ENCODE measurements at places on chromosomes 12 and 14.

- DNase-seq: no peak
Observed at GRCh38 chr12:89789862-89790261, 81.2 kb upstream of the ATP2B1 start.

DNA sequence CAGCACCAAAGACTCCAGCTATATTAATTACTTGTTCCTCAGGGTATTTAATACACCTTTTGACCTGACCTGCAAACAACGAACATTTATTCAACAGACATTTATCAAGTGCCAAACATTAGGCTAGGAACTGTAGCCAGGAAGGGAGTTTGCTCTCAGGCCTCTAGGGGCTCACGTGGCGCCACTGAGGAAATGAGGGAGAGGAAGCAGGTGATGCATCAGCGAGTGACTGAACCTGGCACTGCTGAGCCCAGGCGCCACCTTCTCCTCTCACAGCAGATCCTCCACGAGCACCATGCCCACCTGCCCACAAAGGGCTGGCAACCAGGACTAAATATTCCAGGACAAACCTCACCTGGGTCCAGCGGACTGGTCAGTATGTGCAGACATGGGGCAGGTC, 50.2 kb downstream of the SETD3 start:
- no peak for DNase-seq

DNA sequence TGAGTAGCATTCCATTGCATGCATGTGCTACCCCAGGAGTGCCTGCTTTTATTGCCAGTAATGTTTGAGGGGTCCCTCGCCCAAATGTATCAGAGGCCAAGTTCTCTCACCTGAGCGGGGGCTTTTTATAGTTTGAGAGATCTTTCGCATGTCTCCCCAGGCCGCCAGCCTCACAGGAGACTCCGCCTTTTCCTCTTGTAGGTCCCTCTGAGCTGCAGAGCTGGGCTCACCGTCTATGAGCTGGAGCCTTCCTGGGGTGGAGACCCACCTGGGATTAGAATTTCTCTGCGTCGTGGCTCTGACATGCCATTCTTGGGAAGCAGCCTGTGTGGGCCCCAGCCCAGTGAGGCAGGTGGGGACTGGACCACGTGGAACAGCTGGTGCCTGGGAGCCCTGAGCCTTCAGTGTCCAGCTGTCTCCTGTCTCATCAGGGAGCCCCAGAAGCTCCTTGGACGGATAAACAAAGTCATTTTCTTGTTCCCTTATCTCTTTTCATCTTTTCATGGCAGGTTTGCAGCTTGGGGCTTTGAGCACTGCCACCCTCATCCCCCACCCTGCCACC, 261.7 kb upstream of the CRY1 start:
- DNase-seq: no peak

DNA sequence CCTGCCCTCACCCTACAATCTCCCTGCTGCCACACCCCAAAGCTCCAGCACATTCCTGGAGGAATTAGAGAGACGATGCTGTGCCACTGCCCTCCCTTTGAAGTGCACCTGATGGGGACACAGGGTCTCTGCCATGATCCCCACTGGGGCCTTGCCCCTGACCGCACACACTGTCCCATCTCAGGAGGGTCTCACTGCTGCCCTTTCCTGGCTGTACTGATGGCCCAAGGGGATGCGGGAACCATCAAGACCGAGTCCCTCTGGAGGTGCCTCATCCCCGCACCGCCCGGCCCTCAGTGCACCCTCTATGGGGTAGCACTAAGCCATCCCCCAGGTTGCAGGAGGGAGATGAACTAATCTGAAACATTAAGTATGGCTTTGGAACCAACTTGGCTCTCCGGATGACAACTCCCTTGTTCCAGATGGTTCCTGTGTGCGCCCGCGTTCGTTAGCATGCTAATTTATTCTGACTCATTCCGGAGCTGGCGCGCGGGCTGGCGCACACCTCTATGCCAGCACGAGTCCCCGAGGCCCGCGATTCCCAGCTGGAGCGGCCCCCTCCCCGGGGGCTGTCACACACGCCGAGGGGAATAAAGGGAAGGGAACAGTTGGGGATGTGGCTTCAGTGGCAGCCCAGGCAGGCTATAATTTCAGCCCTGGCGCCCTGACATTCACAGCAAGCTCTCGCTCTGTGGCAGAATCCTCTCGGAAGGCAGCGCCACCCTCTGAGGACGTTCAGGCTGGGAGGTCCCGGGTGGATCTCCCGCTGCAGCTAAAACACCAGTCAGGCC, 34.2 kb upstream of the C14orf180 start:
- no peak for DNase-seq

GRCh38 chr14:91372671-91373495, 44.7 kb downstream of the CCDC88C start:
- no peak for DNase-seq

- no peak for DNase-seq
Observed at GRCh38 chr14:64632056-64632455, 72.2 kb upstream of the PLEKHG3 start.

DNA sequence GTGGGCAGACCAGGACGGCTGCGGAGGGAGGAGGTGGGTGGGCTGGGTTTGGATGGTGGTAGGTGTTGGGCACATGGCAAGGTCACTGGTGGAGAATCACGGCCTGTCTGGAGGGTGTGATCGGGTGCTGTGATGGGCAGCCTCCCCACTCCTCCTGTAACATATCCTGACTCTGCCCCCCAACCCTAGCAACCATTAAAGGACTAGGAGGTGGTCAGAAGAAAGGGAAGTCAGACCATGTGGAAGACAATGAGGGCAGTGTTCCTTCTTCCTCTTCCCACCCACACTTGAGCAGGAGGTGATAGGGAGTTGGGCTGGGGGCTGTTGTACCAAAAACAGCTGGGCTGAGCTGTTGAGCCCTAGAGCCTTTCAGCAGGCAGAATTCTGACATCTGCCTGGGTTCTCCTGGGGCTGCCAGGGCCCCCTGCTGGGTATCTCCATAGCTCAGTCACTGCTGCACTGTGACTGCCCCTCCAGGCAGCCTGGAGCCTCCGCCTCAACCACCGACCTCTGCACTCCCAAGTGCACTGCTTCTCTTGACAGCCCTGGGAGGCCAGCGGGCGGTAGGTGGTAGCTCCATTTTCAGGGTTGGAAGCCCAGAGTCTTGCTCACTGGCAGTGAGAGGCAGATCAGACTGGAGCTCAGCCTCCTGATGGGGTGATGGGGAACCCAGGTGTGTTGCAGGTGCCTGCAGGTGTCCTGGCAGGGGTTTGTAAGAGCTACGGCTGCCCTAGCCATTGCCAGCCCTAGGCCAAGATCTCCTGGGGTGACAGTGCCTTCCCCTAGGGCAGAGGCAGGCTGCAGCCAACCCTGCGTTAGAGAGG, 15.4 kb downstream of the VASH1 start:
- no peak for DNase-seq

- no peak for DNase-seq
Observed at GRCh38 chr14:99426265-99426664, 54.4 kb downstream of the SETD3 start.

DNA sequence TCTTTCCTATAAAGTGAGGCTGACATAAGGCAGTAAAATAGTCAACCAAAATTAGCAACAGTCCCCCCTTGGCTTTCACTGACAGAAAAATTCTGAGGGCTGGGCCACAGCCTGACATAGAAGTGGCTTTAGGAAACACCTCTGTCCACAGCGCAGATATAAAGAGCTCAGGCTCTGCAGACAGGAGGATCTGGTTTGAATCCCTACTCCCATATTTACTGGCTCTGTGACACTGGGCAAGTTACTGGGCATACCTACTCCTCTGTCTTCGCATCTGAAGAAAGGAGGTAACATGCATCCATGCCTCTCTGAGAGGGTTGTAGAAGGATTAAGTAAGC, 95.3 kb downstream of the STXBP6 start:
- DNase-seq: no peak

- no peak for DNase-seq
Observed at GRCh38 chr14:27236601-27237000, 638.8 kb upstream of the NOVA1 start.

GRCh38 chr12:8871068-8871467, 43.2 kb upstream of the PHC1 start:
- DNase-seq: no peak

- no peak for DNase-seq
Observed at GRCh38 chr12:50419112-50419909, 18.6 kb downstream of the LARP4 start.

DNA sequence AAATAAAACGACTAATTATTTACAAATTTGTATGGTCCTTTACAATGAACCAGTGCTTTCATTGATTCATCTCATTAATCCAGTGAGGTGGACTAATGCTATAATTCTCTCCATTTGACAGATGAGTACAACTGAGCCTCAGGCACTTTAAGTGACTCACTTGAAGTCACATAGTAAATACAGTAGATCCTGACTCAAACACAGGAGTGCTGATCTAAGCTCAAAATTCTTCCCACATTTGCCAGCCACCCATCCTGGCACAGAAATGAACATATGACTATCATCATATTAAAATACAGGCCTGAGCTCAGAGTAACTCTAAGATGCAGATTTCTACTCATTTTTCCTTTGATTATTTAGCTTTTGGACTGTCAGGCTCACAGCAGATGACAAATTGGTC, 30.6 kb downstream of the SLC16A7 start:
- DNase-seq: no peak

- DNase-seq: peak; percentile 54
Observed at GRCh38 chr12:110698171-110698902, 9.4 kb upstream of the HVCN1 start.

- no peak for DNase-seq
Observed at GRCh38 chr14:84670796-84671195, 859.1 kb upstream of the FLRT2 start.

DNA sequence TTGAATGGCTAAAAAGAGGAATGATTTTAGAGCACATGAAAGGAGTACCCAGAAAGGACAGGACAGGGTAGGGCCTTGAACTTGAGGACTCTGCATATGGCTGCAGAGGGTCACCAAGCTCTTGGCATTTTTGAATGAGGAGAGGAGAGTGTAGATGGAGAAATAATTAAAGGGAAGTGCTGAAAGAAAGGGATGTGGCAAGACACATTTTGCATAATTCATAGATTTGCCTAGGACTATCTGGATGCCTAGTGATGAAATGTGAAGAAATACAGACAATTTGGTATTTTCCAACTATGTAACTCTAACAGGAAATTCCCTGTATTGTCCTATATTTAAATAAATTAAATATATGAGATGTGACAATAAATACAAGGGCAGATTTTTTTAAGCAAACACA, 27.5 kb upstream of the MDM1 start:
- no peak for DNase-seq

DNA sequence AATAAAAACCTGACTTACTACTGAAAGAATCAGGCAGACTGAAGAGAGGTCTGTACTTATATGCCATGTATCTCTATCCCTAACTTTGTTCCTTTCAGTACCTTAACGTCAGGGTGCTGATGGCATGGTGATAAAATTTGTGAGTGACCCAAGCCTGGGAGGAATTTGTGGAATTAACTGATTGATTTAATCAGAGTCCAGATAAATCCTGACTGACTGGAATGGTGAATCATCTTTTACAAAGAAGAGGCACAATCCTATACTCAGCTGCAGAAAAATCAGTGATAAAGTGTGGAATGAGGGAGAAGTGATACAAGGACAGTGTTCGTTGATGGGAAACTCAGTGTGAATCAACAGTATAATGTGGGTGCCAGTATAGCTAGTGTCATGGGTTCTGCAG, 3.7 kb downstream of the TDG start:
- no peak for DNase-seq

- no peak for DNase-seq
Observed at GRCh38 chr14:78469947-78470346, 299.8 kb downstream of the NRXN3 start.

GRCh38 chr12:130651188-130651959, 64.7 kb downstream of the RIMBP2 start:
- DNase-seq: no peak

GRCh38 chr12:125254856-125255255, 189.6 kb downstream of the AACS start:
- DNase-seq: no peak

- no peak for DNase-seq
Observed at GRCh38 chr12:96218989-96219678, 25.0 kb downstream of the ELK3 start.

DNA sequence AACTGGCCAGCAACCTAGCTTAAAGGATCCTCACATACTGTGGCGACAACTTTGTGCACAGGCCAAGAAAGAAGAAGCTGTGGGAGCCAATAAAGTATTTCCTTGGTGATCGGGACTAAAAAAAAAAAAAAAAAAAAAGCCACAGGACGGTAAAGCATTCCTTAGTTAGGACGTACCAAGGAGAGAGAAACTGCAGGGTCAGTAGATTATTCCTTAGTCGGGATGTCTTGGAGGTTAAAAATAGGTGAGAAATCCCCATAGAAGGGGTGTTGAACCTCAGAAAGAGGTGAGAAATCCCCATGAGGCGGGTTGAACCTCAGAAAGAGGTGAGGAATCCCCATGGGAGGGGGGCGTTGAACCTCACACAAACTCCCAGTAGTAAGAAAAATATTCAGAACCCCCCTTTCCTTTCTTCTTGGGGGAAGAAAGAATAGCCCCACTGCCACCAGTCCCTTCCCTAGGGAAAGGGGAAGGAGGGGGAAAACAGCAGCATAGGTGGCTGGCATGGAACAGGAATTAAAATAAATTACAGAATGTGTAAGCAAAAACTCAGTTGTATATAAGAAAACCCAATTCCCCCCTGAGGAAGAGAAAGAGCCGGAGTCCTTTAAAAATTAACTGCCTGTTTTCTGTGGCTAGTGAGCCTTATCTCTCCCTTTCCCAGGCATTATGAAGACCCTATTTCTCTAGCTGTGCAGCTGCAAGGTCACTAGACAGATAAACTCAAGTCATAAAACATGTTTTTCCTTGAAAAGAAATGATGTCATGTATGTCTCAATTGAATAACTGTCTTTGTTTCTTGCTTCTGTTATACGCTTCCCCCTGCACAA, 26.8 kb downstream of the KLRK1 start:
- DNase-seq: no peak

DNA sequence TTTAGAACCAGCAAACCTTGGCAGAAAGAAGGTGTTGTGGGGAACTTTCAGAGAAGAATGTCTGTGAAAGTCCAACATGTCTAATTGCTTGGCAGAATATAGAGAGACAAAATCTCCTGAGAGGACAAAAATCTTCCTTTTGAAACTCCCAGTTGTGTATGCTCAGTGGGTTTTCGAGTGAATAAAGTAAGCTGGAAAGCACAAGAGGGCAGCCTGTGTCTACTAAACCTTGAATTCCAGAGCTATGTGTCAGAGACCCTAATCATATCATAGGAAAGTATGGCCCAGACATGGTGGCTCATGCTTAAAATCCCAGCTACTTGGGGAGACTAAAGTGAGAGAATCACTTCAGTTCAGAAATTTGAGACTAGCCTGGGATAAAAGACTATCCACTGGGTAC, 661.2 kb downstream of the SLC16A7 start:
- peak; percentile 45 for DNase-seq

GRCh38 chr12:67287311-67287710, 18.2 kb downstream of the CAND1 start:
- no peak for DNase-seq

- no peak for DNase-seq
Observed at GRCh38 chr14:37247791-37248461, 50.2 kb downstream of the MIPOL1 start.

DNA sequence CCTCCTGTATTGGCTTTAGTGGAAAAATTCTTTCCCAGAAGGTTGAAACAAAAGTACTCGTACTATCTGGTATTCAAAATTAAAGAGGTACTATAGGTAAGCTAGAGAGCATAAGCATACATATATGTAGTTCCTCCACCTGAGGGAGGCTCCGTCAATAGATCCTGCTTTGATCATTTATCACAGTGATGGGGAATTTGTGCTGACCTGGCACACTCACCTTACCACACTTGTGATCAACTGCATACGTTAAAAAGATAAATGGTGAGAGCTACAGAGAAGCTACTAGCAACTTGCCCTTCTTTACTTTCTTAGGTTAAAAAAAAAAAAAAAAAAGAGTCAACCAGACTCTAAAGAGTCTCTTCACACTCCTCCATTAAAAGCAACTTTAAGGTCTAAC, 2.5 kb downstream of the CAPRIN2 start:
- DNase-seq: no peak
